ENCODE measurements at places on chromosomes 1 and 21.

GRCh38 chr1:218330043-218330623 is 15.0 kb upstream of the TGFB2 start:
- no peak for DNase-seq

DNA sequence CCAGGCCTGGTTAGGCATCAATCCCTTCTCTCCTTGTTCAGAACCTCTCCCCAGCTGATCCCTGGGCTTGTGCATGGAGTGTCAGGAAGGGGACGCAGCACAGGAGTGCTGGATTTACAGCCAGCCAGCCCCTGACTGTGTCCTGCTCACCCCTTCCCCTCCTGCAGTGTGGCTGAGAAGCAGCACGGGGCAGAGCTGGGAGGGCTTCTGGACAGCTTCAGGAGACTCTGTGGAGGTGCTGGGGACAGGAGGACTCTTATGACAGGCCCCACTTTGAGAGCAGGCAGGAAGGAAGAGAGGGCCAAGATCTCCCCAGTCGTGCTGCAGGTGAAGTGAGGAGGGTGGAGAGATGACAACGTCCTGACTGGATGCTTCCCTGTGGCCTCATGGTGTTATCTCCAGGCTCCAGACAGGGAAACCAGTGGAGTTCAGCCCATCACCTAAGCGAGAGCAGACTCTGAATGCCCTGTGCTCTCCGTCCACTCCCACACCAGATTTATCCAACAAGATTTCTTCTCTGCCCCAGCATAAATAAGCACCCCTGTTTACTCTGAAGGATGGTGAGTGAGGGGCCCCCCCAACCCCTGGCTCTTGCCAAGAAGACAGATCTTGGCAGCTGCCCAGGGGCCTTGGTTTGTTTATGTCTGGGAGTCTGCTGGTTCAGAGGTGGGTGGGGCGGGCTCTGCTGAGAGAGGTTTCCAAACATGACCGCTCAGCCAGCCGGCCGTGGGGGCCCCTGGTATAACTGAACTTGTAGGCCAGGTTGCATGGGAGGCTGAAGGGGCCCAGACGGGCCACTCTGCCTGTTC is 21.3 kb downstream of the TMCC2 start:
- DNase-seq = no peak

DNA sequence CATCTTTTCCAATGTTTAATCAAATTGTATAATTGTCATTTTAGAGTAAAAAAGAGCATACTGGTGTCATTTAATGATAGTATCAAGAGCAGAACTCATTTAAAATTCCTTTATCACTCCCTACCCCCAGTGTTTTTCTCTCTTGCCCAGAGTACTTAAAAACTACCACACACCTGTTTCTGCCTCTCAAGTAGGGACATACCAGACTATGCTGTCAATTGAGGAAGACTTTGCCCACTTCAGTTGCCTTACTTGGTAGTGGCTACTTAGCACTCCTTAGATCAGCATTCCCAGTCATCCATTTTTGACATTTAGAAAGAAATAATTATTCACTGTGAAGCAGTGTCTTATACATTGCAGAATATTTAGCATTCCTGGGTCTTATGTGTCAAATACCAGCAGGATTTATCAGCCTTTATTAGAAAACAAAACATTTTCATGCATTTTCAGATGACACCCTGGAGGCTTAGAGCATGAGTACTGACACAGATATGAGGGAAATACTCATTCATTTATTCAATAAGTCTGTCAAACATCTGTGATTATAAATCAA is 127.5 kb upstream of the RGS1 start:
- DNase-seq = no peak

GRCh38 chr21:36199021-36199420 is 42.4 kb downstream of the DOP1B start:
- DNase-seq = no peak

DNA sequence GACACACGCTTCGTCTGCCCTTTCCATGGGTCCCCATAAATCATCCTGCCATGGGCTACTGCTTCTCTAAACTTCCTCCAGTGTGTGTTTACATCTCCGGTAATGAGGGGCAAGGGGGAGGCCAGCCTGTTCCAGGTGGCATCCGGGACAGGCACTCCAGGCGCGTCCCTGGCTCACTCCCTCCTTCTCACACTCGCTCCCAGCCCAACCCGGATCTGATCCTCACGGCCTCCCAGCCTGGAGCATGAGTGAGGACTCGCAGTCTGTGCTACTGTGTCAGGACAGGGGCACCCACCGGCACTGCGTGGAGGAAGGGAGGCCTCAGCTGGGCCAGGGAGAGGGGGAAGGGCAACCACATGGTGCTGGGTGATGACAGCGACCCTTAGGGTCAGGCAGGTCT is 225.4 kb downstream of the TRABD2B start:
- no peak for DNase-seq

Data from NCI-H187 (cell line).